ENCODE measurements at places on chromosomes 12 and 14.

DNA sequence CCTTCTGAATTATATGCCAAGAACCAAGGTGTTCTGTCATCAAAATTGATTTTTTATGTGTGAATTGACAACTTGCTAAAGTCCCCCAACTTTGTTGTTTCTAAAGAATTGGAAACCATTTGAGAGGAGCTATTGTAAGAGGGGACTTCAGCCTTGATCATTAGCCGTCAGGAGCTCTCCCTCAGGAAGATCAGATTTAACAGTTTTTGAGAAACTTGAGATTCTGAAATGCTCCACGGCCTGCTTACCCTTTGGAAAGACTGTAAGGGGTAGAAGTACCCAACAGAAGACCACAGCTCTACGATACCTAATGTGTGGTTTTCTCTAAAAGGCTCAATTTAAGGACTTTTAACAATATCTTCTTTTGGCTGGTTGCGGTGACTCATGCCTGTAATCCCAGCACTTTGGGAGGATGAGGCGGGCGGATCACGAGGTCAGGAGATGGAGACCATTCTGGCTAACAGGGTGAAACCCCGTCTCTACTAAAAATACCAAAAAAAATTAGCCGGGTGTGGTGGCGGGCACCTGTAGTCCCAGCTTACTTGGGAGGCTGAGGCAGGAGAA lies 51.1 kb downstream of the BAZ2A start:
- no peak for DNase-seq

GRCh38 chr14:58765418-58765831 lies 127.7 kb downstream of the DACT1 start:
- DNase-seq: no peak

GRCh38 chr12:65779091-65779642 lies 45.1 kb upstream of the HMGA2 start:
- no peak for DNase-seq

DNA sequence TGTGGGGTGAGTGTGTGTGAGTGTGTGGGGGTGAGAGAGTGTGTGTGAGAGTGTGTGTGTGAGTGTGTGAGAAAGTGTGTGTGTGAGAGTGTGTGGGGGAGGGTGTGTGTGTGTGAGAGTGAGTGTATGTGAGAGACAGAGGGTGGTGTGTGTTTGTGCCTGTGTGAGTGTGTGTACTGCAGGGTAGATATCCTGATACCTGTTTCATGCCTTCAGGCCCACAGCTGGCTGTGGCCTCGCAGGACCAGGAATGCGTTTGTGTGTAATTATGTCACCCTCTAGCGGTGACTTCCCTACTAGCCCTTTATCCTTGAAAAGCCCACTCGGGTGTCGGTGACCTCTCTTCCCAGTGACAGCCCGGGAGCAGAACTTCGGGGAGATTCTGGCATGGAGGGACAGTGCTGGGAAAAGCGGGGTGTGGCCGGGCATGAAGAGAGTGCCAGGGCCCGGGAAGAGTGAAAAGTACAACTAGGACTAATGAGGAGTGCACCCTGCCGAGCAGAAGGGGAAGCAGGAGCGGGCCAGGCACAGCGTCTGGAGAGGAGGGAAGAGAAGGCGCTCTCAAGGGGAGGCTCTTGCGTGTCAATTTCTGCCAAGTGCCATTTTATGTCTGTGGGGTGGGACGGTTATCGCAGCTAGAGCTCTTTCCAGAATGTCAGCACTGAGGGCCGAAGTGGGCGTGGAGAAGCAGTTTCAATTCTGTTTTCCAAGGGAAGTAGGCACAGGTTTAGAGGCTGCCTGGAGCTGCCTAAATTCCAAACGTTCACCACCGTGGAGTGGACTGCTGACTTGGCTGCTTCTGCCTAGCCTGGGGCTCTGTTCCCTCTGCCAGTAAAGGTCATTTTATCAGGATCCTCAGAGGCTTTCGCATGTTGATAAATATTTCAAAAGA lies 11.0 kb upstream of the FBXL14 start:
- peak; percentile 58 for DNase-seq

DNA sequence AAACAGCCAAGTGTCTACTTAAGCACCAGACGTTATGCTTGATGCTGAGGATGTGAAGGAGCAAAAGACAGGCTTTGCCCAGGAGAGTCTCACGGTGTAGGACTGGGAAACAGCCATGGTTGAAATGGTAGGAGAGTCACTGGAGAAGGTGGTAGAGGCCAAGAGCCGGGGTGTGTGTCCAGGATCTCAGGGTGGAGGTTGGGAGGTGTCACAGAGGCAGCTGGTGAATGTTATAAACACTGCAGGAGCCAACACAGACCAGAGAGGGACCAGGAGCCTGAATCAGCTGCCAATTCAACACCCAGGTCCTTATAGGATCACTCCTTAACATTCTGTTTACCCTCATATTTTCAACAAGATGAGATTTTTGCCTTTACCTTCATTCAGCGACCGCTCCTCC lies 7.5 kb downstream of the NID2 start:
- no peak for DNase-seq

DNA sequence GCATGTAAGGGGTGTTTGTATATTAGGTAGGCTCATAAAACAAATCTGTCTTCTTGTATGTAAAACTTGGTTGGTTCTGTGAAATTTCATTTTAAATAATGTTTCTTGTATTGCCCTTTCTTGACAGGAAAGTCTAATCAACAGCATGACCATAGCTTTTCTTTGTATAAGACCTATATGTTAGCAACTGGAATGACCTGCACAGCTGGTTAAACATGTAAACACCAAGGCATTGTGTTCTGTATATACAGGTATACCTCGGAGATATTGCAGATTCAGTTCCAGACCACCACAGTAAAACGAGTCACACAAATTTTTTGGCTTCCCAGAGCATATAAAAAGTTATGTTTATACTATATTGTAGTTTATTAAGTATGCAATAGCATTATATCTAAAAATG lies 183.6 kb downstream of the ERC1 start:
- DNase-seq: peak; percentile 30

GRCh38 chr14:48747561-48748089 lies 838.6 kb downstream of the RPS29 start:
- no peak for DNase-seq

- no peak for DNase-seq
Observed at GRCh38 chr12:117042171-117042842, 56.9 kb downstream of the TESC start.

DNA sequence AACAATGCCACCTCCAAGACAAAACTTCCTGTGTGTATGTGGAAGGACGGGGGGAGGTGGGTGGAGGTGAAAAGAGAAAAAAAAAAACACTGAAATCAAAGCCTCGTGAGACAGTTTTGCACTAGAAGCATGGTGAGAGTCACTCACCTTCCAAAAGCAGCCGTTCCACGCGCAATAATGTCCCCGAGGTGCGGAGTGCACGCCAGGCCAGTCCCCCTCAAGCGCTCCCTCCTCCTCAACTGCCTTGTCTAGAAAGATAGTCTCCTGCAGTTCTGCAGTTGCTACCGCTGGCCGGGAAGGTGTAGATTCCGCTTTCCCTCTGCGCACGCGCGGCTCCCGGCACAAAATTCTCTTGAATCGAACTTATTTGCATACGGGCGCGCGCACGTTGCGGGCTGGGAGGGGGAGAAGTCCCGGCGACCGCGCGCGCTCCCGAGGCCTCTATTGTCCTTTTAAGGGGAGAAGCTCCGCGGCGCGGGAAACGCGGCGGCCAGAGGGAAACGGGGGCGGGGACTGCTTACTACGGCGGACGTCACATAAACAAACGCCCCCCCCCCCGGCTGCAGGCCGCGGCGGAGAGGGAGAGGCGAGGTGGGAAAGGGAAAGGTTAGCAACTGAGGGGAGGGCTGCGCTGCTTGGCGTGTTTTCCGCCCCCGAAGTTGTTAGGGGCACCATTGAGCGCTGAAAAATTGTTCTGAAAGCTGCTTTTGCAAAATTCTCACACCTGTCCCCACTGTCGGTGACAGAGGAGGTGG lies at the start of gene SINHCAF:
Gene SINHCAF, minus strand, starts transcription at position 274 of the 755 bp plus-strand sequence. CDS start 27,946 bp downstream, outside the sequence.
- peak; percentile 100 for DNase-seq

DNA sequence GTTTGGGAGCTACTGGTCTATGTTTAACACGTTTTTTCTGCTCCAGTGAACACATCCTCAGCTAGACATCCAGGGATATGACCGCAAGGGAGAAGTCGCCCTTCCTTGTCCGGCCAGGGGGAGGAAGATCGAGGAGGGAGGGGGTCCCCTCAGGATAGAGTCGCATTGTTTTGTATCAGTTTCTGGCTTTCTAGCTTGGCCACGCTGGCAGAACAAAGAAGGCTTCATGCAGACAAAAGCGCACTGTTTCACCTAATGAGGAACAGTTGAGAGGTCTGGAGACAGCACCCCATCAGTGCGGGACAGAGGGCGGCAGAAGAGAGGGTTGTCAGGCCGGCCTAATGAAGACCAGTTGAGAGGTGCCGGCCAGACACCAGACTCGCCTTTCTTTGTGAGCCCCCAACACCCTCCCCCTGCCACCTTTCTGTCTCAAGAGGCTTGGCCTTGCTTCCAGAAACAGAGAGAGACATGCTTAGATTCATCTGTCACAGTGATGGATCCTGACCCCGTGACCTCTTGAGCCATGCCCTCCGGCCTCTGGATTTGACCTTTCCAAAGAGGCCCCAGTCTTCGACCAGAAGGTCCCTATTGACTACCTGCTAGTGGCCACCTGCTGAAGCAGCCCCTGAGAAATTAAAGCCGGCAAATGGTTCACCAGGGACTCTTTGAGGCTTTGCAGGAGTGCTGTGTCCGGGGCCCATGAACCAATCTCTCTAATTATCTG lies 254.7 kb upstream of the TBX3 start:
- no peak for DNase-seq

DNA sequence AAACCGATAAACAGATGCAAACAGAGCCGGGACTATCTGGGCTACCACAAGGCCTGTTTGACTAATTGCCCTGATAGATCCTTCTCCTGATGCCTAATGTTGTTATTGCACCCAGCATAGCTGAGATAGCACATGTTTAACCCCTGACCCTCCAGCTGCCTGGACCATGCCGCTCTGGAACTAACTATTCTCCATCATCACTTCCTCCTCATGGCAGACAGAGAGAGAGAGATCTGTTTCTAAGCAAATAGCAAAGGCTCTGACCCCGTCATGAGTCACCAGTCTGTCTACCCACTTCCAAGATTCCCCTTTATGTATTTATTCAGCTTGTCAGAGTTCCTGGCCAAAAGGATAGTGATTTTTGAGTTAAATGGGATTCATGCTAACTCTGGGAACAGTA lies 58.2 kb upstream of the FLRT2 start:
- no peak for DNase-seq

DNA sequence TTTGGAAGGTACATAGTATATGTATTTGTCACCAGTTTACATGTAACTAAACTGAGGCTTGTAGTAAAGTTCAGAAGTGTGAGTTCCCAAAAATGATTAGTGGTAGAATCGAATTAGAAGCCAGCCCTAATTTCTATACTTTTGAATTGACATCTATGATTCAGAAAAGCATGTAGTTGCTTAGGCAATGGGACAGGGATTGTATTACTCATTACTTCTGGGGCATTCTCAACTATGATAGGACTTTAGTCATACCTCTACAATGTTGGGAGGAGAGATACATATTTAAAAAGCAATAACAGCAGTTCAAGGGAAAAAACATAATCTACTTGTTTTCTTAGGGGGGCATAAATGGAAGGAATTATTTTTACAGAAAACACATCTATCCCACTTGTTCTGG lies 277.9 kb upstream of the E2F7 start:
- no peak for DNase-seq

DNA sequence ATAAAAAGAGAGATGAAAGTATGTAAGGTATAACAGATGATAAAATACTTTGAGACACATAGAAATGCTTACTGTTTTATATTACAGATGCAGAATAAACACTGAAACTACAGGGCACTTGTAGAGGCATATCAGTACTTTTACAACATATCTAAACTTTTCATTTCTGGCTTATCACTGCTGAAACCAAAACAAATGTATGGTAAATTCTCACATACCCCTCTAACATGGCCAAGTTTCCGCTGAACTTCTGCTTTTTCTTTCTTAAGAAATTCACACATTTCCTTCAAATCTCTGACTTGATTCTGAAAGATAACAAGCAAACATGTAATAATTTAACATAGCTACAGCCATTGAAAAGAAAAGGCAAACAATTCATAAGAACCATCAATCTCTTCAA lies 33.3 kb upstream of the C12orf50 start:
- DNase-seq: no peak

DNA sequence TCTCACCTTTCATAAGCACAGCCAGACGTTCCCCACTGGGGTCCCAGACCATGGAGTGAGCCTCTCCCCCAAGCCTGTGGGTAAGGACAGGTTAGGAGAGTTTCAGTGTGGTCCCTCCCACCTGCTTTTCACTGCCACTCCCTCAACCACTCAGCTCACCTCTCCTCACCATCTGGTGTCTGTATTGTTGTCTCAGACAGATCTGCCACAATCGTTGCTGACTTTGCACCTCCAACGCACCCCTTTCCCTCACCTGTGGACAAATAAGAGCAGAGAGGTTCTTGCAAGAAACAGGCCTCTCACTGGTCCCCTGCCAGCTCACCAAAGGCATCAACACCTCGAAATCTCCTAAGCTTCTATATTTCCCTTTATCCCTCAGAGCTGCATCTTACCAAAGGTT lies 8.8 kb downstream of the MYG1 start:
- DNase-seq: no peak

- no peak for DNase-seq
Observed at GRCh38 chr12:51977320-51977753, 25.8 kb downstream of the ACVR1B start.

DNA sequence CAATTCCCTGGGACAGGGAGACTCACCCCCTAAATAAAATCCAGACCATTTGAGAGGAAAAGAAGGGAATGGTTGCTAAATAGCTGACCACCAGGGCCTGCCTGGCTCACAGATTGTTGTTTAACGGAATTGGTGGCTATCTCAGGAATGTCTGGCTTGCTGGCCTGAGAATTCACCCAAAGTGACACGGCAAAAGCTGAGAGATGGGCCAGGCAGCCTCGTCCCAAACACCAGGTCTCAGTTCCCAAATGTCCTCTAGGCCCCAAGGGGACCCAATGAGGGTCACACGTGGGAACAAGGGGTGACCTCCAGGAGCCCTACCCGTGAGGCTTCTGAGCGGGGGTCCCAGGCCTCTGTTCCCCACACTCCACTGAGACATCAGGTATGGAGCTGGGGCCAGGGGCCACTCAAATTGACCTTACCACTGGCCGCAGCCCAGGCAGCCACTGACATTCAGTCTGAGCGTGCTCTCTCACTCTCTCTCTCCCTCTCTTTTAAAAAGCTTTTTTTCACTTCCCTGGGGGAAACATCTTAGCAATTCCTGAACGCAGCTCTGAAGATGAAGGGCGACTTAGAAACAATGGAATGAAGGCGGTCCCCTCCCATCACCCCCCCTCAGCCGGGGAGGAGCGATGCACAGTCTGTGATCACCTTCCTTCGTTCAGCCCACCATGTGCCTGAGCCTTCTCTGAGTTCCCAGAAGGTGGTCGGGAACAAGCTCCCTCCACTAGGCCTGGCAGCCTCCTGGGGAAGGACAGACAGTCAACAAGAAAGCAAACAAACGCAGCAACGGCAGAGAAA lies 131.2 kb downstream of the SCARB1 start:
- DNase-seq: no peak

Data from NCI-H1930 (cell line).